ENCODE measurements at places on chromosomes 16 and 17.

DNA sequence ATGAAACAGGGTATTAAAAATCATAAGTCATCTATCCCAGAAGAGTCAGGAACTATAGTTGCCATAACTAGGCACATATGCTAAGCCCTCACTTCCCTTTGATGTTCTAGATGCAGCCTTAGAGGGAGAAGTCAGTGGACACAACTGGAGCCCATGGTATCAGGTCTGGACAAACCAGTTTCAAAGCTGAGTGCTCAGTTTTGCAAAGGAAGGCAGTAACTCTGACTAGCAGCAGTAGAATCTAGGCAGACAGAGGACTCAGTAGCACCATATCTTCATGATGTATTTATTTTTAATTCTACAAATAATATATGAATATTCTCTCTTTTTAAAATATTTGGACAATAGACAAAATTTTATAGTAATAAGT lies 11.7 kb upstream of the FAM20A start:
- DNase-seq = no peak

GRCh38 chr17:58694826-58695225 lies 2.4 kb downstream of the RAD51C start:
- no peak for DNase-seq

GRCh38 chr17:2379489-2380225 lies 21.2 kb downstream of the MNT start:
- DNase-seq = no peak

DNA sequence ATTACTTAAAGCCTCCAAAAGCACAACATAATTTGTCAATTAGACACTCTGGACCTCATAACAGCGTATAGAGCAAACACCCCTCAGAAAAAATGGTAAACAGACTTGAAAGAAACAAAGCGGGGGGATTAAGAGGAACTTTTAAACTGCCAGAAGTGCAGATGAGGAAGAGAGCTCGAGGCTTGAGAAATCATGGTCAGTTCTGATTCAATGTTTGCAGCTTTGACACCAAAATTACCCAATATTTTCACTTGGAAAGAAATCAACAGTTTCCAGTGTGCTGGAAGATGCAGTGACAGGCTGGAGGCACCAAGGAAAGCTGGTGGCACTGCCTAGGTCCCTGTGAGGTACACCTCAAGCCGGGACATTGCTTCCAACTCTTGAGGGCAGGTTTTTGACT lies 180.9 kb upstream of the TOX3 start:
- no peak for DNase-seq

GRCh38 chr17:79970576-79971068 lies 65.0 kb downstream of the TBC1D16 start:
- peak; percentile 32 for DNase-seq

DNA sequence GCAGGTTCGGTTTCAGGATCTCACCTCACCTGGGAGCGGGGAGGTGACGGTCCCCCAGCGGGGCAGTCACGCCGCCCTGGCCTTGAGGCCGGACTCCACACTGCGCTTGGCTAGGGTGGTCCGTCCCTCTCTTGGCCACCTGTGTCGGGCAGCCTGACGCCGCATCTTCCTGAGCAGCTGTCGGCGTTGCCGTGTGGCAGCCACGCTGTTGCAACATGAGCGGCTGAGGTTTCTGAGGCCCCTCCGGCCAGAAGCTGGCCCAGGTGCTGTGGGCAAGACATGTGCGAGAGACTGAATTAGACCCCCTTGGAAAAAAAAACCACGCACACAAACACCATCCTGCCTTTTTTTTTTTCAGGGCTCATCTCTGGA lies 49.2 kb downstream of the IRF8 start:
- DNase-seq = no peak

DNA sequence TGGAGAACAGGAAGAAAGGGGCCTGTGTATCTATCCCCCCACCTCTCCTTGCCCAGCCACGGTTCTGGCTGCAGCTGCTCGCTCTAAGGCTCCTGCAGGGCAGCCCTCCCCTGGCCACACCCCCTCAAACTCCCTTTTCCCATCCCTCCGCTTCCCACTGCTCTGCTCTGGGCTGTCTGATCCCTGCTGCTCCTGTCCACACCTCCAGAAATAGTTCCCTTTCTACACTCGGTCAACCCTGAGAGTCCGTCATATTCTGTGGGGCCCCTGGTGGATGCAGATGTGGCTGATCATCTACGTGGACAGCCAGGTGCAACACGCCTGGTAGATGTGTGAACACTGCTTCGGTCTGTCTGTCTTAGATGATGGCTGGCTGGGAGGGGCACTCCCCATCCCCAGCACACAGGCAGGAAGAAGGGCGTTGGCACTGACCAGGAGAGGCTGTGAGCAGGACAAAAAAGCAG lies 19.3 kb upstream of the KRT19 start:
- DNase-seq = no peak

All from activated CD4-positive, alpha-beta T cell treated with anti-CD3 and anti-CD28 coated beads, Interleukin-2, amount 50 U/mL, for 48 hours (primary cell).